ENCODE measurements at places on chromosomes 5 and 9.
A peak's percentile ranks its signal among the peaks of the same experiment; 100 is the strongest.

GRCh38 chr5:96648023-96648422, 14.2 kb upstream of the CAST start:
- no peak for DNase-seq

DNA sequence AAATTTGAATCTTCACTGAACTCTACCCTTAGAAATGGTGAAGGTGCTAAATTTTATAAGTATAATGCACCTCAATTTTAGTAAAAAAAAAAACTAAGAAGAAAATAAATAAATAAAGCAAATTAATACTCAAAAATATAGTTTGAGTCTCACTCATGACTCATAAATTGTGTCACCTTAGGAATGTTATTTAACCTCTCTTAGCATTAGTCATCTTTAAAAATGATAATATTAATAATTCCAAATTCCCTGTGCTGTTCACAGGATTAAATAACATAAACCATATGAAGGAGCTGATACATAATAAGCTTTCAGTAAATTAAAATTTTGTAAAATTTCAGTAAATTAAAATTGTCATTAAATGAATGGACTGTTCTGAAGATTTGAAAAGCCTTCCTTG, 339.8 kb upstream of the RGMB start:
- no peak for DNase-seq

GRCh38 chr9:89839449-89839848, 234.6 kb downstream of the GADD45G start:
- DNase-seq: no peak

- no peak for DNase-seq
These were observed 13.5 kb downstream of the SRFBP1 start for GRCh38 chr5:121975294-121975693.

DNA sequence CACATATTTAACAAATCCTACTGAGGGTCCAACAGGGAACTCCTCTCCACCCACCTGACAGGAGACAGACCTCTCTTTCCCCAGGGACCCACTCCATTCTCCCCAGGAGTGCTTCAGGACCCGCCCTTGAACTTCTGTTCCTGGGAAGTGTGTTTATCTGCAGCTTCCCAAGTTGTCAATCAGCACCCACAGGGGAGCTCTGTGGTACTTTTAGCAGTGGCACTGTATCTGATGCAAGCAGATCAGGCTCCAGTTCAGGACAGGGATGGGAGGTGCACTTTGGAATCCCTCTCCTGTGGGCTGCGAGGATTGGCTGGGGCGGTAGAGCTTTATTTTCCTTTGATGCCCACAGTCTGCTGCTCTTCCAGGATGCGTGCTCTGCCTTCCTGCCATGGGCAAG, 8.7 kb downstream of the GALNT10 start:
- DNase-seq: no peak

- peak; percentile 78 for DNase-seq
These were observed 826 bp upstream of the PRDM9 start for GRCh38 chr5:23506329-23507236.

- DNase-seq: no peak
These were observed 14.0 kb downstream of the DDX46 start for GRCh38 chr5:134772461-134773125.

DNA sequence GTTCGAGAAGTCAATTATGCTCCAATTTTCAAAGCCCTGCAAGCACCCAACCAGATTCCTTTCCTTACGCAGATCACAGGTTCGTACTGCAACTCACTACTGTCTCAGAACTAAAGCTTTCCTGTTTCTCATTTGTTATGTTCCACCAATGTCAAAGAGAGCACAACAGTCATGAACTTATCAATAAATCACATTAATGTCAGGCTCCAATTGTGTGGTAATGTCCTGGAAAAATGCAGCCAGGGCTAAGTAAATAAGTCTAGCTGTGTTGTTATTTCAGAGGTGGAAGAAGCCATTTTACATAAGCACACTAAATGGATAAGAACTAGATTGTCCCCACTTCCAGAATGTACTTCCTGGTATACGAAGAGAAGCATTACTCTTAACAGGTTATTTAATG, 488.6 kb upstream of the PTGER4 start:
- peak; percentile 72 for DNase-seq

- DNase-seq: no peak
These were observed 88.4 kb upstream of the FST start for GRCh38 chr5:53392073-53392472.

GRCh38 chr9:89786655-89787054, 181.8 kb downstream of the GADD45G start:
- DNase-seq: no peak

GRCh38 chr9:26131886-26132285, 453.6 kb upstream of the TUSC1 start:
- DNase-seq: no peak

DNA sequence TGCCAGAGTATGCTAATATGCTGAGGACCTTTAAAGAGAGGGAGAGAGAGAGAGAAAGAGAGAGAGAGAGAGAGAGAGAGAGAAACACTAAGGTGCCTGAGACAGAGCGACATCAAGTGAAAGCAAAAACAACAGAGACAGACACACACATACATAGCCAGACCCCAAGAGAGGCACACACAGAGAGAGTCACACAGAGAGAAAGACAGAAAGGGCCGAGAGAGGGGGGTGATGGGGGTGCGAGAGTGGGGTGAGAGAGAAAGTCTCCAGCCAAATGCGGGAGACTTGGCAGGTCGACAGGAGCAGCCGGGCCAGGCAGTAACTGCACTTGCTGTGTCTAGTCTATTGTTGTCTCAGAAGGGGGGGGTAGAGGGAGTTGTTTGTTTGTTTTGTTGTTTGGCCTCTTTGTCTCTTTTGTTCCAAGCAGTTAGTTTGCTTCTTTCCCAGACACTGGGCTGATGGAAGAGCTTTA, 30.1 kb upstream of the NFIB start:
- peak; percentile 77 for DNase-seq

DNA sequence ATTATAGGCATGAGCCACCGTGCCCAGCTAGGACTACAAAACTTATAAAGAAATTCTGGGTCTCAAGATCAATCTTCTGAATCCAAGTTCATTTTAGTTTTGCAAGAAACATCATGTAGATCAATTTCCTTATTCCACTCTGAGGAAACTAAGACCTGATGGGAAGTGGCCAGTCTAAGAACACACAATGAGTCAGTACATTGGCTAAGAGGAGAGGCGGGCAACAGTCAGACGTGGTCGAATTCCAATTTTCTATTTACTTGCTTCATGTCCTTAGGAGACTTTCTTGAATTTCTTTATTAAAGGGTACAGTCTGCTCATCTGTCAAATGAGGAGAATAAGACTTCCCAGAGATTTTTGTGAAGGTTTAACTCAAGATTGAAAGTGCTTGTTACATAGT, 432.1 kb upstream of the BRINP1 start:
- DNase-seq: no peak

- DNase-seq: no peak
These were observed 239.0 kb downstream of the SYK start for GRCh38 chr9:91040371-91041215.

- DNase-seq: no peak
These were observed 32.8 kb upstream of the PIP5K1B start for GRCh38 chr9:68672215-68672614.

DNA sequence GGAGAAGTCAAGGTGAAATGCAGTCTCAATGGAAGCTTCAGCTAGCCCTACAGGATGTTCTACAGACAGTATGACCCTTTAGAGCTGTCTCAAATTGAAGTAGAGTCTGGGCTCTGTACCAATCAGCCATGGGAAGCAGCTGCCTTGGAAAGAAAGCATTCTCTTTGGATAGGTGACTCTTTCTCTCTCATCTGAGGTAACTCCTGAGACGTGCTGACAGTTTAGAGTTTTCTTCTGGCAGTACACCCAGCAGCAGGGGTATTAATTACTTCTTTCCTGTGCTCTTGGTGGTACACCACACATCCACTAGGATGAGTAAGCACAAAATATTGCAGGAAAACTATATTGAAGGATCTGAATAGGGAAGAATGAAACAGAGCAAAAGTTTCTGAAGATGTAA, 329.6 kb upstream of the RGMB start:
- DNase-seq: no peak

- no peak for DNase-seq
These were observed 172.1 kb downstream of the FER start for GRCh38 chr5:108919591-108920326.

DNA sequence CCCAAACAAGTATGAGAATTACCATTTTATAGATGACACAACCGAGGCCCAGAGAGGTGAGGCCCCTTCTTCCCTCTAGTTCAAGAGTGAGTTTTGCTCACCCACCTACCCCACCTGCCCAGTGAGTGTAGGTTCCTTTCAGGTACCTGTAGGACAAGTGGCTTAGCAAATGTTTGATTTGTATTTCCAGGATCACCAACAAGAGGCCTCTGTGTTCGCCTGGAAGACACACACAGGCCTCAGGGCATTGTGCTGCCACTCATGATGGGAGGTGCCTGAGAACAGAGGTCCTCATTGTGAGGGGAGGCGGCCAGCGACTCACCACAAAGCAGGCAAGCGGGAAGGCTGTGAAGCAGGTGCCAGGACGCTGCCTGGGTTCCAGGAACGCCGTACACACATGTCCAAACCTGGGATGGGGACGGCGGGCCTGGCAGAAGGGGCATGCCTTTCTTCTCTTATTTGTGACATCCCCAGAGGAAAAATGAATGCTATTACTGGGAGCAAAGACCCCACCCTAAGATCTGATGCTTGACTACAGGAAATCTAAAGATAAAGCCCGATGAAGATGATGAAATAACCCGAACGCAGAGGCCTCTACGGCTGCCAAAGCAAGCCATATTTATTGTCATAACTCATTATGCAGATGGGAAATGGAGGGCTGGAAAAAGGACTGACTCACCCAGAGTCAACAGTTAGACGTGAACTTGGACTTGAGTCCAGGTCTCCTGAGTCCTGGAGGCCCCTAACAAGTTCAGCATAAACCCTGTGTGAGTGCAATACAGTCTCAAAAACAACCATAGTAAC, 60.2 kb upstream of the SLC25A51 start:
- DNase-seq: peak; percentile 72

DNA sequence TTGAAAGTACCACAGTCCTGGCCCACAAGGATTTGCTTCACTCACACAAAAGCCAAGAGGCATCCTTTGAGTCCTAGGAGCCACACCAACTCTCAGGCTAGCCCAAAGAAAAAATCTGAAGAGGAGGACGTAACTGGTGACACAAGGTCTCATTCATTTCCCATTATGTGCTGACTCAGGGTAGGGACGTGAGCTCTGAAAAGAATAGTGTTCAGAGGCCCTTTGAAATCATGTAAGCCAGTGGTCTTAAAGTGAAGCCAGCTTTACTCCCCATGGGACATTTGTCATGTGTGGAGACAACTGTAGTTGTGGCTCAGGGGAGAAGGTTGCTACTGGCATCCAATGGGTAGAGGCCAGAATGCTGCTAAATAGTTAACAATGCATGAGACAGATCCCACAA, 332.4 kb downstream of the KCTD16 start:
- DNase-seq: no peak

DNA sequence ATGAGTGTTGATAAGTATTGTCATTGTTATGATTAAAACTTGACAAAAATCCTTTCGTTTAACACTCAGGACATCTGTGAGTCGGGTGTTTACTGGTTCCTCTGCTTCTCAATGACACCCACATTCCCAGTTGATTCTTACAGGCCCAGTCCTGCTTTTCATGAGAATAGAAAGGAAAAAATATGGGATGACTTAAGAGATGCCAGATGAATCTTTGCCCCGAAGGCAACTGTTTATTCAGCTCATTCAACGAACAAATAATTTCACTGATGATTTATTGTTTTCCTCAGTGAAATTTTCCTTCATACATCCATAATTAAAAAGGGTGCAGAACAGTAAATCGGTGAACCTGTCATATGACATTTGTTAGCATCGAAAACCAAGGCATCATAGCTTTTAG, 452.4 kb upstream of the WWC1 start:
- no peak for DNase-seq

DNA sequence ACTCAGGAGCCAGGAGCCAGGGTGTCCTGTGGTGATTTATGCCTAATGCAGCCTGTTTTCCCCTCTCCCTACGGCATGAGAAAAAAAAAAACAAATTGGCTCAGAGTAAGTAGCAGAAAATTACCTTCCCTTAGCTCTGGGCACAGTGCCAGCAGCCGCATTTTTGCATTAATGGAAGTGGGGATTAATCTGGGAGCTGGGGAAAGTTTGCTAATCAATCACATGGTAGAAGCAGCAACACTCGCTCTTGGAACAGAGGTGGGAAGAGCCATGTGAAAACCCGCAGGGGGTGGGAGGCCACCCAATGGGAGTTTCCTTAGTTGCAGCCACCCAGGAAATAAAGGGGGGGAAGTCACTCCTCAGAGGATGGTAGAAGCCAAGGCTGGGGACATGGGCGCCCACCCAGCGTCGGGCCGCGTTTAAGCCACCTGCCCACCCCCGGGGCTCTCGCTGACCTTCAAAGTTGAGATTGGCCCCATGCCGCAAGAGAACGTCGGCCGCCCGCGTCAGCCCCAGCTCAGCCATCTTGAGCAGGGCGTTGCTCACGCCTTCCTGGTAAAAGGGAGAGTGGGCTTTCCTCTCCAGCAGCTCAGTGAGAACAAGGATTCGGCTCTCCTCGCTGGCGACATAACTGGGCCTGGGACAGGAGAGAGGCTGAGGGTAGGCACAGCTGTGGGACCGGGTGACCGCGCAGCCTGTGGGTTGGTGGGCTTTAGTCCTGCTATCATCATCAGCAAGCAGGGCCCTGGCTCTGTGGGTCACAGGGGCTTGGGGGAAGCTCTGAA, 1.7 kb downstream of the ASB6 start:
- no peak for DNase-seq

GRCh38 chr9:133359399-133360175, 3.2 kb downstream of the SURF2 start:
- no peak for DNase-seq

GRCh38 chr9:129776938-129777768, 24.3 kb upstream of the PTGES start:
- DNase-seq: no peak

GRCh38 chr9:35293376-35293964, 131.7 kb downstream of the UNC13B start:
- no peak for DNase-seq

DNA sequence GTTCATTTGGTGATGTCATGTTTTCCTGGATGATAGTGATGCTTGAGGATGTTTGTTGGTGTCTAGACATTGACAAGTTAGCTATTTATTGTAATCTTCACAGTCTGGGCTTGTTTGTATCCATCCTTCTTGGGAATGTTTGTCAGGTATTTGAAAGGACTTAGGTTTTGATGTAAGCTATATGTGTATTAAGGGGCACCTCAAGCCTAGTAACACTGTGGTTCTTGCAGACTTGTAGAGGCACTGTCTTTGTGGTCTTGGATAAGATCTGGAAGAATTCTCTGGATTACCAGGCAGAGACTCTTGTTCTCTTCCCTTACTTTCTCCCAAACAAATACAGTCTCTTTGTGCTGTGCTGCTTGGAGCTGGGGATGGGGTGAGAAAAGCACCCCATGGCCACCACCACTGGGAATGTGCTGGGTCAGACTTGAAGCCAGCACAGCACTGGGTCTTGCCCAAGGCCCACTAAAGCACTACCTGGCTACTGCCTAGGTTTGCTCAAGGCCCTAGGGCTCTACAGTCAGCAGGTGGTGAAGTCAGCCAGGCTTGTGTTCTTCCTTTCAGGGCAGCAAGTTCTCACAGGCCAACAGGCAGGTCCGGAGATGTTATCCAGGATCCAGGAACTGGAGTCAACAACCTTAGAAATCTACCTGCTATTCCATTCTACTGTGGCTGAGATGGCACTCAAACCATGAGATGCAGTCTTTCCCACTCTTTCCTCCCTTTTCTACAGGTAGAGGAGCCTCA, 49.3 kb upstream of the GNA14 start:
- DNase-seq: no peak
